Anterior cingulate cortex (tissue), 58 donors: ENCODE measurements at places on chromosomes 7 and 10.

- no peak for DNase-seq
Measured at GRCh38 chr10:62264702-62265436, 3.8 kb downstream of the RTKN2 start.

DNA sequence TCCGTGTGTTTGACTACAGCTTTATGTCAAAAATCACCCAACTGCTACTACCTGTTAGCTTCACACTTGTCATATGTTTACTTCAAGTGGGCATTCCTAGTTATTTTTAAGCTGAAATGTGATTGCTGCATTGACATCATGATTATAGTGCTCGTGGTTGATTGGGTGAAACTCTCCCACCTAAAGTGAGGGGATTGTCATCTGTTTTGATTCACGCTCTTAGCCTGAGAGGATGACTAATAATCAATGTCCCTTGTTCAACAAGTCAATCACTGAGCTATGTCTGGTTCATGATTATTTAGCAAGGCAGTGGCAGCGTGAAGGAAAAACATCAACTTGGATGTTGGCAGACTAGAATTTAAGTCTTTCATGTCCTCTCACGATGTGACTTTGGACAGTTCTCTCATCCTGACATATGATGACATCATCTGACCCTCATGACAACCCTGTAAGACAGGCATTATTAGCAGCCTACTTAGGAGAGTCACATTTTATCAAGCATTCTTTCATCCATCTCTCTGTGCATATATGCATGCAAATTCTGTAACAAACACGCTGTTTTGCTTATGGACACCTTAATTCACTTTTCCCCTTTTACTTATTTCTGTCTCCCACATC, 352.6 kb upstream of the ZMIZ1 start:
- DNase-seq: no peak

- no peak for DNase-seq
Measured at GRCh38 chr7:126803060-126803665, 449.6 kb downstream of the GRM8 start.

DNA sequence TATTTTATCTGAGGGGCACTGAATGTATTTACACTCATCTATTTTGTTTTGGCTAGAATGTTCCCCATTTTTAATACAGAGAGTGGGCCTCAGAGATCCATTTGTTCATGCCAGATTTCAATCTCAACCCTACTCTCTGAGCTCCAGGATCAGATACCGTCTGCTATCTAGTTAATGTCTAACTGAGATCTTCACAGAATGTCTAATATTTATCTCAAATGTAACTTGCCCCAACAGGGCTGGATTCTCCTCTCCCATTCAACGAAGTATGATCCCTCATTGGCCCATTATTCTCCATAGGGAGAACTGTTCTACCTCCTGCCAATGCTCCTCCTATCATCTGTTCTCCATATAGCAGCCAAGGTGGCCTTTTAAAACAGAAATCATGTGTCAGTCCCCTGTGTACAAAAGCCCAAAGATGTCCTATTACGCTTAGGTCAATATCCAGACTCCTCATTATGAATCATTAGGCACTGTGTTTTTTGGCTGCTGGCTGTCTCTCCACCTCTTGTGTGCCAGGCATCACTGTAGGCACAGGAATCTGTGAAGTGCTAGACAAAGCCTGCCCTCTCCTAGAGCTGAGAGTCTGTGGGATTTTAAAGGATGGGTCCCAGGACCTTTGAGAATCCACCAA, 169.3 kb upstream of the AGK start:
- DNase-seq: no peak

GRCh38 chr7:49635800-49636199, 137.6 kb upstream of the VWC2 start:
- no peak for DNase-seq
